ENCODE measurements at places on chromosomes 11 and 22. TPM values are rescaled to one million over a fixed set of nuclear protein-coding genes. Genes with fewer than 3 reads are reported as not detected.

Gene LARGE2
- total RNA-seq, result 8.0 TPM

Gene OR2AT4
- not detected for total RNA-seq

Gene LDLRAD3
- total RNA-seq, result 4.4 TPM

Gene APLP2
- 249 TPM for total RNA-seq

Gene SPCS2
- 92.2 TPM for total RNA-seq

Gene GSC2
- total RNA-seq, result not detected

- H3K36me3 ChIP-seq, result peaks cover 75% of the 10 kb centered on the region
- H3K27me3 ChIP-seq, result no peaks in the 10 kb centered on the region
- no peak overlapping the region for H3K4me3 ChIP-seq
- DNase-seq, result no peak
- no peaks in the 10 kb centered on the region for H3K4me1 ChIP-seq
These were observed 11.9 kb upstream of the NXF1 start for GRCh38 chr11:62817129-62817528.

GRCh38 chr22:33883561-33883960, 36.7 kb downstream of the LARGE1 start:
- no peaks in the 10 kb centered on the region for H3K36me3 ChIP-seq
- H3K4me3 ChIP-seq, result no peak overlapping the region

- H3K36me3 ChIP-seq, result peaks cover 4% of the 10 kb centered on the region
- H3K27me3 ChIP-seq, result no peaks in the 10 kb centered on the region
- H3K4me1 ChIP-seq, result peaks cover 76% of the 10 kb centered on the region
- peak overlapping the region; percentile 87 for H3K27ac ChIP-seq
- no peak for DNase-seq
These were observed 99.0 kb upstream of the NNMT start for GRCh38 chr11:114196997-114197703.

DNA sequence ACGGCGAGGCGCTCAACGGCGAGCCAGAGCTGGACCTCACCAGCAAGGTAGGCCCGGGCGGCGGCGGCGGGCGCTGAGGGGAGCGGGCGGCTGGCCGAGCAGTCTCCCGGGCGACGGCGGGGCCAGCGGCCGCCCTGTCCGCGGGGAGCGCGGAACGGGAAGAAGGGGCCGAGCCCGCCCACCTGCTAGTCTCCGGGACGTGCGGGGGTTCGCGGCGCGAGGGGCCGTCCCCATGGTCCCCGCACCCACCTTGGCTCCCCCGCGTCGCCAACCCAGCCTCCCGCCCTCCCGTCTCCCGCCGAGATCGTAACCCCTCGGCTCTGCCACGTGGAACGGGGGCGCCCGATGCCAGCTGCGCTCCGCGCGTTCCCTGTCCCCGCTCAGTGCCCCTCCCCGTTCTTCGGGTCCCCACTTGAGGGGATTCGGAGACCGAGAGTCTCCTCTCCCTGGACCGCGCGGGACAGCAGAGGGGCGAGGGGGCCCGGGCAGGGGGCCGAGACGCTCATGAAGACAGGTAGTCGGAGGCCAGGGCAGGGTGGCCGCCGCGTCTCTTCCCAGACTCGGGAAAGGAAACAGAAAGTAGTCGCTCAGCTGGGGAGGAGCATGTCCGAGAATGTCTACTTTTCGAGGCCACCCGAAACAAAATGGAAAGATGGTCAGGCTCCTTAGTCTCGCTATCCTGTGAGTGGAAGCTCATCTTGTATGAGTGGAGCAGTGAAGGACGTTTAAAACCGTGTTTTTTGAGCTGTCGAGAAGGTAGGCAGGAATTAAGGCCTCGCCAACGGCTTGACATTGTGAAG, 557 bp downstream of the GTPBP1 start:
- no peaks in the 10 kb centered on the region for H3K27me3 ChIP-seq
- peaks cover 32% of the 10 kb centered on the region for H3K4me1 ChIP-seq
- peak overlapping the region; percentile 97 for H3K27ac ChIP-seq
- peak overlapping the region; percentile 69 for H3K4me3 ChIP-seq
- peaks cover 5% of the 10 kb centered on the region for H3K36me3 ChIP-seq

- H3K27ac ChIP-seq, result no peak overlapping the region
- no peak overlapping the region for H3K4me3 ChIP-seq
- H3K36me3 ChIP-seq, result no peaks in the 10 kb centered on the region
These were observed 20.3 kb downstream of the PARVG start for GRCh38 chr22:44200855-44201550.

- H3K4me3 ChIP-seq, result no peak overlapping the region
- H3K27ac ChIP-seq, result no peak overlapping the region
- DNase-seq, result no peak
These were observed 116.3 kb downstream of the TIMP3 start for GRCh38 chr22:32917577-32918354.

GRCh38 chr22:33745501-33745900, 174.8 kb downstream of the LARGE1 start:
- H3K4me1 ChIP-seq, result peaks cover 9% of the 10 kb centered on the region
- H3K36me3 ChIP-seq, result no peaks in the 10 kb centered on the region
- H3K4me3 ChIP-seq, result no peak overlapping the region
- DNase-seq, result no peak
- H3K27me3 ChIP-seq, result no peaks in the 10 kb centered on the region

DNA sequence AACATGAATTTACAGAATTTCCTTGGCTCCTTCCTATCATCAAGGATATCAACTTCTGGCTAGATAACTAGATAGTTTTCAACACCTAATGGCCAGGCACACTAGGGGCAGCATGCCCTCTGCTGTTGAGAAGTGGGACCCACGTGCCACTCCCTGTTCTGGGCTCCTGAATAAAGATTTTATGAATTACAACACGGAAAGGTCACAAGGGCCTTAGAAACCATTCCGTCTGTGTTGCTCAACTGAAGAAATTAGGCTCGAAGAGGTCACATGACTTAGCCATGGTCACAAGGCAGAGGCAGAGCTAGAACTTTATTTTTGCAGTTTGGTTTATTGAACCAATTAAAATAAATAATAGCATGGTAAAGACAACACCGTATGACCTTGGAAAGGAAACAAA, 36.0 kb downstream of the PRCP start:
- no peaks in the 10 kb centered on the region for H3K36me3 ChIP-seq
- no peak overlapping the region for H3K27ac ChIP-seq
- no peak for DNase-seq
- no peak overlapping the region for H3K4me3 ChIP-seq
- H3K27me3 ChIP-seq, result no peaks in the 10 kb centered on the region
- peaks cover 18% of the 10 kb centered on the region for H3K4me1 ChIP-seq

GRCh38 chr22:17336061-17336460, 33.2 kb upstream of the CECR2 start:
- no peak for DNase-seq
- H3K36me3 ChIP-seq, result no peaks in the 10 kb centered on the region
- no peaks in the 10 kb centered on the region for H3K27me3 ChIP-seq
- H3K4me3 ChIP-seq, result no peak overlapping the region

- H3K4me1 ChIP-seq, result no peaks in the 10 kb centered on the region
- no peaks in the 10 kb centered on the region for H3K27me3 ChIP-seq
- H3K27ac ChIP-seq, result no peak overlapping the region
- no peak for DNase-seq
- no peaks in the 10 kb centered on the region for H3K36me3 ChIP-seq
These were observed 55.4 kb upstream of the NECTIN1 start for GRCh38 chr11:119784421-119784820.

- peaks cover 10% of the 10 kb centered on the region for H3K27me3 ChIP-seq
- DNase-seq, result no peak
- peaks cover 29% of the 10 kb centered on the region for H3K4me1 ChIP-seq
These were observed 1.4 kb downstream of the MDK start for GRCh38 chr11:46382646-46383403.

DNA sequence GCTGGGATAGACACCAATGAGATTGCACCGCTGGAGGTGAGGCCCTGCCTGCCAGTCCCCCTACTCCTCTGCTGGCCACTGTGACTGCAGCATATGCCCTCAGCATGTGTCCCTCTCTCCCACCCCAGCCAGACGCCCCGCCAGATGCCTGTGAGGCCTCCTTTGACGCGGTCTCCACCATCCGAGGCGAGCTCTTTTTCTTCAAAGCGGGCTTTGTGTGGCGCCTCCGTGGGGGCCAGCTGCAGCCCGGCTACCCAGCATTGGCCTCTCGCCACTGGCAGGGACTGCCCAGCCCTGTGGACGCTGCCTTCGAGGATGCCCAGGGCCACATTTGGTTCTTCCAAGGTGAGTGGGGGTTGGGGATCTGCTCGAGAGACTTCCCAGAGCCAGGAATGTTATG, 5.7 kb upstream of the SMARCB1 start:
- DNase-seq, result no peak
- peaks cover 1% of the 10 kb centered on the region for H3K4me1 ChIP-seq
- H3K4me3 ChIP-seq, result no peak overlapping the region
- H3K36me3 ChIP-seq, result no peaks in the 10 kb centered on the region
- no peaks in the 10 kb centered on the region for H3K27me3 ChIP-seq
- no peak overlapping the region for H3K27ac ChIP-seq

GRCh38 chr11:106988151-106989077, 29.9 kb downstream of the GUCY1A2 start:
- H3K27me3 ChIP-seq, result no peaks in the 10 kb centered on the region
- no peak for DNase-seq
- H3K4me1 ChIP-seq, result no peaks in the 10 kb centered on the region
- no peak overlapping the region for H3K27ac ChIP-seq
- H3K4me3 ChIP-seq, result no peak overlapping the region

- no peak for DNase-seq
- no peaks in the 10 kb centered on the region for H3K4me1 ChIP-seq
- no peaks in the 10 kb centered on the region for H3K27me3 ChIP-seq
- H3K36me3 ChIP-seq, result no peaks in the 10 kb centered on the region
- no peak overlapping the region for H3K27ac ChIP-seq
These were observed 62.4 kb downstream of the PARVG start for GRCh38 chr22:44242946-44243724.

All from upper lobe of left lung (tissue), 6 donors.